ENCODE measurements at places on chromosomes 2 and 18.

- no peak for DNase-seq
Measured at GRCh38 chr18:52312346-52312745, 27.7 kb upstream of the DCC start.

- DNase-seq = no peak
Measured at GRCh38 chr2:219638217-219638947, 11.0 kb downstream of the SLC4A3 start.

DNA sequence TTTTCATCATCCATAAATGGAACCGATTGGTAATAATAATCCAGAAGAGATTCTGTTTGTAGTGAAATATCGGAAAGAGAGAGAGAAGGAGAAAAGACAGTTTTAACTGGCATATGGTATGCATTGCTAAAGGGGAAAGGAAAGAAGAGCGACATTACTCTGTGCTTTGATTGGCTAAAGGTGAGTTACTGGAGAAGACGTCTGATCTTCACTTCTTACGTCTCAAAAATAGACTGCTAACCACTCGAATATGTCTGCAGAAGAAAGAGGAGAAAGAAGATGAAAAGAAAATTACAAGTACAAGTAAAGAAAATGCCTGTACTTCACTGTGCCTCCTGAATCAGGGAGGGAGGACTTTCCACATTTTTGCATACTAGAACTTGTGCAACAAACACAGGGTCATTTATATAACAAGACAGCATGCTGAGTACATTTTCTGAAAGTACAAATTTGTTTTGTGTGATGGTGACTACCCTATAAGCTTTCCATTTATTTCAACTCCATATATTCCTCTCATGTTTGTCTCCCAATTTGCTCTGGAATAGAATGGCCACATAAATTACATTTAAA is 787.2 kb downstream of the RNF144A start:
- no peak for DNase-seq

DNA sequence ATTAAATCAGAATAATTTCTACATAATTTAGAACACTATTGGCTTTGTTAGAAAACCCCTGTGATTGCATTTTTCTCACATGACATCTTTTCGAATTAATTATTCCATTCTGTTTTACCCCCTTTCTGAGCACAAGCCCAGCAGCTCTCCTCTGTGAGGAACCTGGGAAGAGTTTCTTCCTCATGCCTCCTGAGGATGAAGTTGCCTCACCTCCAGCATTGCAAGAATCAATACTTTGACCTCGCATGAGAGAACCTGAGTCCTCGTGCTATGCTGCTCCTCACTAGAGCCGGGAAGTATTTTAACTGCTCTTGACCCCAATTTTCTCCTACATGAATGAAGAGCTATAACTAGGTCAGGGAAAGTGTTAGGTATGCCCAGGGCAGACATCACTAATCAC is 77.1 kb upstream of the RAPH1 start:
- no peak for DNase-seq

DNA sequence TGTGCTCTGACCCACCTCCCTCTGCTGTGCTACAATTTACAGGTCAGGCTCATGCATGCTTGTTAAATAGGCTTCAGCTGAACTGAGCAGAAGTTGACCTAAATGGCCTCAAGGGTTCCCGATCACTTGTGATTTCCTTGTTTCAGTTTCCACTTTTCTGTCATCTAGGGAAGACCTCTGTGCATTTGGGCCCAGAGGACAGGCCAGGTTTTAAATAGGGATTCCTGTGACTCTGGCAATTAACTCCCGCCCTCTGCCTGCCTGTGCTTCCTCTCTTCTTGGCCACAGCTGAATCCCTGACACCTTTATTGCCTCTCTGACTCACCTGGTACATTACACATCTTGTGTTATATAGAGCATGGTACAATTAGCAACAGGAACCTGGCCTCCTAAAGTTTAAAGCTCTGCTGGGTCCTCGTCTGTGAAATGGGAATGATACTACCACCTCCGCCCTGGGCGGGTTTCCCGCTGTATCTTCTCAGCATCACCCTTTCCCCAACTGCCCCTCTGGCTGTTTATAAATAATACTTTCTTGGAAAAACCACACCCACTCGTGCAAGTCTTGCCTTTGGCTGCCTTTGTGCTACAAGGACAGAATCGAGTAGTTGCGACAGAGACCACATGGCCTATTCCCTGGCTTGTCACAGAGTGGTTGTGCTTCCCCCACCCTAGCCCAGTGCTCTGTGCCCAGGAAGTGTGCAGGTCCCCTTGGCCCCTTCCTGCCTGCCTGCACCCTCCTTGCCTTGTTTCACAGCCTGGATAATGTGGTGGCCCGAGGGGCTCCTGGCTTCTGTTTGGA is 7.9 kb downstream of the CABLES1 start:
- DNase-seq = no peak

- DNase-seq = no peak
Measured at GRCh38 chr2:200170221-200170620, 136.3 kb upstream of the SPATS2L start.

DNA sequence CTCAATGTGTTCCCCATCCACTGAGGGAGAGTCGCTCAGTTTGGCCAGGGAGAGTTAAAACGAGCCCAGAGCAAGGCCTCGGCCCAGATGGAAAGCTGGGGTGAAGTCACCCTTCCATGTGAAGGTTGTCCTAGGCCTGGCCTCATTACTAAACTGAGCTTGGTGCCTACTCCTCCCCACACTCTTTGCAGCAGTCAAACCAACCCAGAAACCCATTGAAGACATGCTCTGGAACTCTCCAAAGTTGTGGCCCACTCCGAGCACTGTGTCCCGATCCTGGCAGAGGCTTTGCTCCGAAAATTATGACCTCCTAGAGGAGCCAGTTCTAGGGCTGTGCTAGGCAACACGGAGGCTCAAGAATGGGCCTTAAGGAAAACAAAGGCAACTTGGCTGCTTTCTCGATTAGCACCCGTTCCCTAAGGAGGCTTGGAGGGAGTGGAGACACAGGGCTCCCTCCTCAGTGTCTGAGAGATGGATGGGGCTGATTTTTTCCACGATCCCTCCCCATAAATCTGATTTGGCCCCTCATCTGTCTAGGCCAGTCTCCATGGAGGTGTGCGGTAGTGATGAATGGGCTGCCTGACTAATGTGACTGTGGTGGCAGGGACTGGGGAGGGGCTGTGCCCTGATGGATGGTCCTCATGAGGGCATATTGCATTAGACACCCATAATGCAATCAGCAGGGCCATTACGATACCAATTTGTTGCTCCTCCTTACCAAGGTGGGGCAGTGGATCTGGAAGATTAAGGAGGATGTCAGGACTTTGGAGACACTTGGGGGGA is 11.7 kb upstream of the CYP26B1 start:
- DNase-seq = no peak

Data from activated CD4-positive, alpha-beta T cell treated with anti-CD3 and anti-CD28 coated beads for 1 hour (primary cell).